Stimulated activated CD8-positive, alpha-beta memory T cell treated with anti-CD3 and anti-CD28 coated beads, Interleukin-4, amount 100 ng/mL, for 1 hour (primary cell): ENCODE measurements at places on chromosomes 6 and 20.

GRCh38 chr20:33005132-33005566 lies 916 bp upstream of the SUN5 start:
- DNase-seq: no peak

DNA sequence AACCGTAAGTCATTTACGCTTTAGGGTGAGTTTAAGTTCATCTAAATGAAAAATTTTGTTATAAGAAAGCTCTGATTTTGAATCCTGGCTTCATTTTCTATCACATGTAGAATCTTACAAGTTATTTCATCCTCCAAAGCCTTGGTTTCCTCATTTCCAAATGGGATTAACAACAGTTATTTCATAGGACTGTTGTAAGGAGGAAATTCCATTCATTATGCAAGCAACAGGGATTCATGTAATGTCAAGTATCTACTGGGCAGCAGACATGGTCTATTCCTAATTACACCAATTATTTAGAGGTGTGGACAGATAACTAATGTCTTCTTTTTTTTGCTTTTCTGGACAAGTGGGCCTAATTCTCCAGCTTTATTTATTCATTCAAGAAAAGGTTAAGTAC lies 154.0 kb downstream of the PDSS2 start:
- no peak for DNase-seq

- no peak for DNase-seq
Measured at GRCh38 chr6:111614833-111615582, 9.3 kb upstream of the TRAF3IP2 start.

DNA sequence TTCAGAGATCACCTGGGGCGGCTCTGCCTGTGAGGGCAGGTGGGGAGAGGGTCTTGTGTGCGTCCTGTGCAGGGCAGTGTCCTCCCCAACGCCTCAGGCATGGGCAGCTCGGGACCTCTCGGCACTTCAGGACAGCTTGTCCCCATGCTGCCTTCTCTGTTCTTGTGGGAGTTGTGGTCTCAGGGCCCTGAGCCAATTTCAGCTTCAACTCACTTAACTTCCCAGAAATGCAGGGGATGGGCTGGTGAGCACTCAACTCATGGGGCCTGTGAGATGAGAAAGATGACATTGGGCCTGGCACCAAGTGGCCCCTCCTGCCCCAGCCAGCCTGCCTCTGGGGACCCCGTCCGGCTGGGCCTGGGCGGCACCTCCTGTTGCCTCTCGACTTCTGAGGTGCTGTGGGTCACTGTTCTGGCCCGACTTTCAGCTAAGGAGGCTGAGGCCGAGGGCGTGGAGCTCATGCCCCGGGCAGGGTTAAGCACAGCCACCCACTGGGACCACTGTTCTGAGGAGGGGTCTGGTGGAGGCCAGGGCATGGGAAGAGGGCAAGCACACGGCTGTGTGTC lies 6.7 kb downstream of the RGS19 start:
- no peak for DNase-seq

GRCh38 chr20:55258559-55258958 lies 746.8 kb downstream of the CBLN4 start:
- DNase-seq: no peak

DNA sequence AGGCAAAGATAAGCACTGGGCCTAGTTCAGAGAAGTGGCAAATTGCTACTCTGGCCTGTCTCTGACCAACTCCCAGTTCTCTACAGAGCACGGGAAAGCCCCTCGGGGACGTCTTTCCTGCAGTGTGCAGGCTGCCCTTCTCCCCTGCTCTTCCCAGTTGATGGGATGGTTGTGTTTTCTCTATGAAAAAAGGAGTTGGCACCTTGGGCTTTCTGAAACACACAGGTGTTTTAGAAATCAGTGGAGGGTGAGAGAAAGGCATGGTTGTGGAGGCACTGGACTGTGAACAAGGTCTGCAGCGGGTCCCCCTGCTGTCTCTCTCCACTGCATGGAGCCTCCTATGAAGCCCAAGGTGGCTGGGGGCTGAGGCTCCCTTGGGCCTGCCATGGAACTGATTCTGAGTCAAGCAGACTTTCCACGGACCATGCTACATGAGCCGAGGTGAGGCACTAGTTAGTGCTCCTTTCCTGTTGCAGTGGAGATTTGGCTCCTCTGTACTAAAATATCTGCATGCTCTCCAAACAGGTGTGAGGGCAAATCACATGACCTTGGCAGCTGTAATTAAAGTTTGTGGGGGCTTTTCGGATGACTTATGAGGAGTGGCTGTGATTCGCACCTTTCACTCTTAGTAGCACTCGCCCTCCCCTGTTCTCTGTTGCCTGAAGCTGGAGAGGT lies 16.3 kb downstream of the GTSF1L start:
- no peak for DNase-seq

DNA sequence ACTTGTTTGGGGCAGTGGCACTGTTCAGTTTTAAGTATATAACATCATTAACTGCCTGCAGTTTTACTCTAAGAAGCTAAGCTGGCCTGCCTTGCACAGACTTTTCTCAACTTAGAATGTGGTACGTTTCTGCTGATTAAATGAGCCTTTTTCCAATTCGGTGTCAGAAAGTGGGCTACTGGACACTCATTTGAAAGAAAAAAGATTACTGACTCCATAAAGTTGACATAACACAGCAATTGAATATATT lies 2.1 kb downstream of the ZMYND8 start:
- DNase-seq: no peak

- DNase-seq: no peak
Measured at GRCh38 chr20:15836634-15837033, 736.6 kb downstream of the KIF16B start.

DNA sequence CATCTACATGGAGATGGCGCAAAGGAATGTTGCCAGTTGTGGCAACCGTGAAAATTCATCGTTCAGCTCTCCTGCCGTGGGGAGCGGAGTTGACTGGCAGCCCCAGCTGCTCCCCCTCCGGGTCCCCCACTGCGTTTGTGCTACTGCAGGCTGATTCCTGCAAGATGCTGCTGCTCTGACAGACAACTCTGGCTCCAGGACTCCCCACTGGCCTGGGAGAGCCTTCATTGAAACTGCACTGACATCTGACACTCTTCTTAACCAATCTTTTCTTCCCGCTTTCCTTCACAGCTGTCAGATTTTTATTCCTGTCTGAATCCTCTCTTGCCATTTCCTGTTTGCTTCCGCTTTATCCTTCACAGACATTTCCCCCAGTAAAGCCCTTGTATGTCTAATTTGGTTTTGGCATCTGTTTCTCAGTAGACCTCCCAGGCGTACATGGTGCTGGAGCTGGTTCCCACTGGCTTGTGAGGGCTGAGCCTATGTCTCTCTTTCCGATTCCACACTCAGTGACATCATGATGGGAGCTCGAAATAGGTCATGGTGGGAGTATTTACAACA lies 9.5 kb upstream of the ATRN start:
- no peak for DNase-seq

GRCh38 chr6:154251116-154251515 lies 105.5 kb downstream of the IPCEF1 start:
- no peak for DNase-seq

DNA sequence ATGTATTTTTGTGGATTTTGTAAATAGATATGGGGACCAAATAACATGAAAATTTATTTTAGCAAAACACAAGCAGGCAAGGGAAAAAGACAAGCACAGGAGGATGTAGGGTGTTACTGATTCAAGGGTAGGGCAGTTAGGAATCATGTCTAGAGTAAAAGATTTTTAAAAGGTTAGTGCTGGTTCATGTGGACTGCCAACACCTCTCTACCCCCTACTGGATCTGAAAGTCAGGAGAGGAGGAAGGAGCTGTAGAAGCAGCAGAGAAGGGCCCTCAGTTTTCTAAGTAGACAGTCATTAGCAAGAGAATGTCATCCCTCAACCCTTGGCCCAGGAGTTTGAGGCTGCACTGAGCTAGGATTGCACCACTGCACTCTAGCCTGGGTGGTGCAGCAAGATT lies 95.2 kb downstream of the RREB1 start:
- no peak for DNase-seq

GRCh38 chr6:5457041-5457440 lies 195.7 kb downstream of the FARS2 start:
- DNase-seq: no peak

- DNase-seq: no peak
Measured at GRCh38 chr20:15498926-15499325, 1074.3 kb downstream of the KIF16B start.

DNA sequence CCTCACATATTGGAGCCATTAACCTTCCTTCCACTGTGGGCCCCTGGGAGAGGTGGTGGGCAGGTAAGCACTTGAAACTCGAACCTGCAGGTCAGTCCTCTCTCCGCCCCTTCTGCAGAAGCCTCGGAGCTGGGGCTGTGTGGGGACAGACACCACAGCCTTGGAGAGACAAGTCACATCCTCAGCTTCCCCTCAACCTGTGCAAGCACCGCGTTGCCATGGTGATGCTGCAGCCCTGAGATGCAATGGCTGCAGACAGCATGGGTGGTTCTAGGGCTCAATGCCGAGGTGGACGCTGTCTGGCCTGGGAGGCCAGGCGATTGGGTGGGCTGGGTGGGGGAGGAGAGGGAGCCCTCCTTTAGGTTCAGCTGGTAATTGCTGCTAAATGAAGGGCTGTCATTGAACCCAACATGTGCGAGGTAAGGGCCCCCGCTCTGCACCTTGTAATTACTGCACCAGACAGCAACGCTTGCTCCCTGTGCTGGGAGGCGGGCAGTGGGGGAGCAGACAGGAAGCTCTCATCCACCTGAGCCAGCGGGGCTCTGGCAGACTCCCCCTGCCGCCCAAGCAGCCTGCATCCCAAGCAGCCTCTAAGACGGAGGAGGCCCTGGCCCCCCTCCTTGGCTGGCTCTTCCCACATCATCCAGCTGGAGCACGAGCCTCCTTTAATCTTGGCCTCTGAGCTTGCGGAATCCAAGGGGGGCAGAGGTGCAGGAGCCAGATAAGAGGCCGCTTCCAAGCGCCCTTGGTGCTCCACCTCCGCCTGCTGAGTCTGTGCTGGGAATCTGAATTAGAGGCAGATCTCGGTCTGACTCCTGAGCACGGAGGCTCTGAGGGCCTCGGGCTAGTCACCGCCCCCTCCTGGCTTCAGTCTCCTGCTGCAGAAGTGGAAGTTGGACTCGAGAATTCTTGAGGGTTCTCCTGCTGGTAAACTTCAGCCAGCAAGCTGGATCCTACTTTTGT lies 39.8 kb upstream of the CDH22 start:
- no peak for DNase-seq

- no peak for DNase-seq
Measured at GRCh38 chr6:15663130-15663871, 473 bp upstream of the DTNBP1 start.

- DNase-seq: no peak
Measured at GRCh38 chr6:111838749-111839484, 34.3 kb downstream of the FYN start.

GRCh38 chr6:131005439-131006016 lies 57.5 kb downstream of the EPB41L2 start:
- DNase-seq: no peak

GRCh38 chr20:40717343-40717865 lies 28.4 kb upstream of the MAFB start:
- no peak for DNase-seq

DNA sequence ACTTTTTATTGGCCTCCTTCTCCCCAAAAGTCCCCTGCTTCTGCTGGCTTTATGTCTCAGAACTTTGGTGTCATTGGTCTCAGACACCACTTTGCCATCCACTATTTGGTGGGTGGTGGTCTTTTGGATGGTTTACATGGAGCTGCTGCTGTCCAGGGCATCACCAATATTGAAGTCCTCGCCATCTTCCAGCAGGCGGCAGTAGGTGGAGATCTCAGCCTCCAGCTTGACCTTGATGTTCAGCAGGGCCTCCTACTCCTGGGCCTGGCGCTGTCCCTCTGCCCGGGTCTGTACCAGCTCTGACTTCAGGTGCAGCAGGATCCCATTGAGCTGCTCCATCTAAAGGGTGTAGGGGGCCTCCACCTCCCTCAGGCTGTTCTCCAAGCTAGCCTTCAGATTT lies 148.4 kb upstream of the FOXA2 start:
- DNase-seq: no peak

DNA sequence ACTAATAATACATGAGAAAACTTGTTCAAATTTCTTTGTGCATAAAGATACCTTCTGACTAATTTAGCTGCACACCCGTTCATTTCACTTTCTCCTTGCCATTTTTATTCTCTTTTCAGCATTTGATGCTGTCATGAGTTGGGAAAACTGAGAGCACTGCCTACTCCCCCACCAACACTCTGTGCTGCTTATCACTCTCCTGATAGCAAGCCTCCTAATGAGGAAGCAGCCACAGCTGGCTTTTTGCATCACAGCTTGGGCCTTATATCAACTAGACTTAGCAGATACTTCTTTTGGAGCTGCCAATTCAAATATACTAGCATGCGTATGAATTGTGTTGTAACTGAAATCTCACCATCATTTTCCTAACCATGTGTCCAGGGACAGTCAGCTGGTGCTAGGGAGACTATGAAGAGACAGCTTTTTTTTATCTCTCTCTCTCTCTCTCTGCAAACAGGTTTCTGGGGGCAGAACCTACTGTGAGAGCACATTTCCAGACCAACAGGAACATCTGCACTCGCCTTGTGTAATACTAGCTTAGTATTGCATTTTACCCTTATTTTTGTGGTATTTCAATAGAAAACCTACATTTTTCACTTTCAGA lies 699.0 kb downstream of the KHDRBS2 start:
- no peak for DNase-seq

DNA sequence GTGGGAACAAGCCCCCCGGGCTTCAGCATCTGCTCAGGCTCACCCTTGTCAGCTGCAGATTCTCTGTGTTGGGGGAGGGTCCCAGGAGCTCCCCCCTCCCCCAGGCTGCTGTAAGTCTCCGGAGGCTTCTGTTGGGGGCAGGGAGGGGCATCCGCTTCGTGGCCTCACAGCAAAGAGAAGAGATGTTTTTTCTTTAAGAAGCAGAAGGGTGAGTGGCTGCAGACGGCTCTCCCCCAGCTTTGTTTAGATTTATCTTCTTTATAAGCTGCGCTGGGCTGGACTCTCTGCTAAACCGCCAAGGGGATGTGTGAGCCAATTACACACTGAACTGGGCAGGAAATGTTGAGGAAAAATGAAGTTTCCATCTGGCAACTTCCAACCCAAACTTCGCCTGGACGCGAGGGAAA lies 48.7 kb upstream of the GATA5 start:
- no peak for DNase-seq

GRCh38 chr6:143400258-143401067 lies 50.0 kb downstream of the ADAT2 start:
- DNase-seq: no peak

GRCh38 chr6:36924131-36924530 lies 30.4 kb upstream of the PI16 start:
- no peak for DNase-seq

- no peak for DNase-seq
Measured at GRCh38 chr20:5074232-5074674, 45.5 kb downstream of the PCNA start.

GRCh38 chr6:74871757-74872156 lies 334.1 kb downstream of the COL12A1 start:
- DNase-seq: no peak

DNA sequence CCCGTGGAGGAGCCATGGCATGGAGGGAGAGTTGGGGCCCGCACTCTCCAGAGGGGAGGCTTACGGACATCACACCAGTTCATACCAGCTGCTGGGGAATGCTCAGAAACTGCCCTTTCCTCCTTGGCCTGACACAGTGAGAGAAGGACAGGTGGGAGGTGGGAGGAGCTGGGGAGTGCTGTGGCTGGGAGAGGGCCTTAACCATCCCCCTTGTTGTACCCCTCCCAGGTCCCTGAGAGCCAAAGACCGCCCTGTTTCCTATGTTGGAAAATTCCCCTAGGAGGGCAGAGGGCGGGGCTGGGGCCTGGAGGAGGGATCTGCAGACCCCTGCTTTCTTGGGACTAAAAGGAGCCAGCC lies 24.1 kb downstream of the FOXP4 start:
- no peak for DNase-seq
